ENCODE measurements at places on chromosomes 11 and 22.

DNA sequence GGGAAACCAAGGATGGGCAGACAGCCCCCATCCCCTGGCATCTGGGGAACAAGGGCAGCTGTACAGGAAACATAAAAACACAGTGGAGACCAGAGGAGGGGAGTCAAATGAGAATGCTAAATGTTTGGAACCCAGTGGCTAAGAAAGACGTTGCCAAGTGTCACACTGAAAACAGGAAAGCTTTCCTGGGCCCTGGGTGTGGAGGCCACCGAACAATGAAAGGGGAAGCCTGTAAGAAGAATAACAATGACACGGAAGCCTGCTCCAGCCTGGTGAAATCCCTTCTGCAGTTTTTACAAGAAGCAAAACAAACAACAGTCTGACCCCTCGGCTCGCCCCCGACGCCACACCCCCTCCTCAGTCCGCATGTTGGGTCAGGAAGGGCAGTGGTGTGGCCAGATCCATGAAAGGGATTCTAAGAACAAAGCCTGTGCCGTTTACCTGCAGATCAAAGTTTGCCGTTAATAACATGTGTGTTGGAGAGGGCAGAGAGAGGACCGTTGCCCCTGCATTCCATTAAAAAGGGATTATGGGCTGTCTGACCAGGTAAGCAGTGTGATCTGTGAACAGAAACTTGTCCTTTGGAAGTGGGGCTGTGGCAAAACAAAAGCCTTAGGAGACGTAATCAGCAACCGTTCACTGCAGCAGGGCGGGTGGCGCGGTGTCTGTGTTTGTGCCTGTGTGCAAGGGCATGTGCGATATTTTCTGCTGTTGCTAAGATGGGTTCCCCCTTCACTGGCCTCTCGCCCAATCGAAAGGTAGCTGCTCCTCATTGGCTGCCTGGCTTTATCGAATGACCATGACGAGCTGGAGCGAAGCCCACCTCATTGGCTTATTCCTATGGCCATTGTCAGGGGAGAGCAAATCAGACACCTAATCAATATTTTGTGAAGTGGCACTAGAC, 113.7 kb upstream of the BLID start:
- DNase-seq = no peak

DNA sequence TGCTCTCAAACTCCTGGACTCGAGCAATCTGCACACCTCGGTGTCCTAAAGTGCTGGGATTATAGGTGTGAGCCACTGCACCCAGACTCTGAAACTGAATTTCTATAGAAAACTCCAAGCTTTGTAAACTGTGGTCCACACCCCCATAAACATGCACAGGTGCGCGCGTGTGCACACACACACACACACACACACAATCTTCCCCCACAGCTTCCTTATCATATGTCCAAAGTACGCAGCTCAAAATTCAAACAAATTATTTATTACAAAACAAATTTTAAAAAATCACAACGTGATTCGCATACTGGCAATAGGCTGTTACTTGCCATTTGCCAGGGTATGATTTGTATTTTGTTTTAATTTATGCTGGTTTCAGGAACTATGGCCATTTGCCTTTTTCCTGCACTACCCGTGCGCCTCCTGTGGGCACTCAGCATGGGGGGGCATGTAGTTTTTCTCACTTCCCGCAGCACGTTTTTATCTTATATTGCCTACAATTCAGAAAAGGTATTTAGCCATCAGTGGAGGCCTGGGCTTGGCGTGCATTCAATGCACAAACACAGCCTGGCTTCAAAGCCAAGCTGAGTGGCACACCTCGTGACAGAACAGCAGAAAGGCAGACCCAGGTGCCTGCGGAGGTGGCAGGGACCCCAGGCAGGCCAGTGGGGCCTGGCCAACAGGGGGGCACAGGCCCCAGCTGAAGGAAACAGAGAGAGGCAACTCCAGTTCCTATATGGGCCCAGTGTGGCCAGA, 10.8 kb upstream of the SNX32 start:
- no peak for DNase-seq

DNA sequence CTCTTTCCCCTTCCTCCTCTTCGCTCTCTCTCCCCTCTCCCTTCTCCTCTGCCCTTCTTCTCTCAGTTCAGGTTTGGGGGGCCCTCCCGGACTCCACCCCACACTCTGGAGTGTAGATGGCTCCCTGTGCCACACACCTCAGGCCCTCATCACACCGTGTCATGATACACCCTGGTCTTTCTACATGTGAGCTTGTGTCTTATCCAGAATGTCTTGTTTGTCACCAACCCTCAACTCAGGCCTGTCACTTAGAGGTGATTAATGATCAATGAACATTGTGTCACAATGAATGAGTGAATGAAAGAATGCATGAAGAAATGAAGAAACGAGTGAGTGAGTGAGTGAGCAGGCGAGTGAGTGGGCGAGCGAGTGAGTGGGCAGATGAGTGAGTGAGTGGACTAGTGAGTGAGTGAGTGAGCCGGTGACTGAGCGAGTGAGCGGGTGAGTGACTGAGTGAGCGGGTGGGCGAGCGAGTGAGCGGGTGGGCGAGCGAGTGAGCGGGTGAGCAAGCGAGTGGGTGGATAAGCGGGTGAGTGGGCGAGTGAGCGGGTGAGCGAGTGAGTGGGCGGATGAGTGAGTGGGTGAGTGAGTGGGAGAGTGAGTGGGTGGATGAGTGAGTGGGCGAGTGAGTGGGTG, 33.8 kb downstream of the CAPN1 start:
- no peak for DNase-seq

- DNase-seq = no peak
Measured at GRCh38 chr11:47508240-47508957, 44.5 kb downstream of the CELF1 start.

DNA sequence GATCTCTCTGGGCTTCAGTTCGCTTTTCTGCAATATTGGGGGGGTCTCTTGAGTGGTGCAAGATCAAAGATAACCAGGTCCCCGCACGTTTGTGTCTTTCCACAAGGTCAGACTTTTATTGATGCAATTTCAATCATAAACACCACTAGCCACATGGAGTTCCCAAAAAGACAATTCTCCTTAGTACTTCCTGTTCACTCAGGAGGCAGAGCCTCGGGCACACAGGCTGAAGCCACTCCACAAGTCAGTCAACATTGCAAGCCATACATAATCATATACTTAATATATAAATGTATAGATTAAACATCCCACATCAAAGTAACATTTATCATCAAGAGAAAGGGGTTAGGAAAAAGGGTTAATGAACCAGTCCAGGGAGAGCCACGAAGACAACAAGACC, 12.0 kb downstream of the ST14 start:
- DNase-seq = no peak

- DNase-seq = peak; percentile 54
Measured at GRCh38 chr22:35301372-35301874, 1.7 kb downstream of the TOM1 start.

DNA sequence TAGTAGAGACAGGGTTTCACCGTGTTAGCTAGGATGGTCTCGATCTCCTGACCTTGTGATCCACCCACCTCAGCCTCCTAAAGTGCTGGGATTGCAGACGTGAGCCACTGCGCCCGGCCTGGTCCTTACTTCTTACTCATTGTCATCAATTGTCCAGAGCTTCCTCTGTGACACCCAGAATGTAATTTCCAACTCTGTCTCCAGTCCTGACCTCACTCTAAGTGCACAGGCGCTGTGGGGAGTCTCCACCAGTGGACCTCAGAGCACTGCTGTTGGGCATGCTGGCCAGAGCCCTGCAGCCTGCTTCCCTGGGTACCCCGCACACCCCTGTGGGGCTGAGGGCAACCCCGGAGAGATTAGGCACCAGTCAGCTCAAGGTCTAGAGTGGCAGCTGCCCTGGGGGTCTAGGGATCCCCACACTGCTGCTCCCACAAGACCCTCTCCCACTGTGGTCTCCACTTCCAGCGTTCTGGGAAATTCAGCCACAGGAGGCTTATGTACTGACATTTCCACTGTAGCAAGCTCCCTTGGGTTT, 1140.3 kb downstream of the TBC1D22A start:
- no peak for DNase-seq

DNA sequence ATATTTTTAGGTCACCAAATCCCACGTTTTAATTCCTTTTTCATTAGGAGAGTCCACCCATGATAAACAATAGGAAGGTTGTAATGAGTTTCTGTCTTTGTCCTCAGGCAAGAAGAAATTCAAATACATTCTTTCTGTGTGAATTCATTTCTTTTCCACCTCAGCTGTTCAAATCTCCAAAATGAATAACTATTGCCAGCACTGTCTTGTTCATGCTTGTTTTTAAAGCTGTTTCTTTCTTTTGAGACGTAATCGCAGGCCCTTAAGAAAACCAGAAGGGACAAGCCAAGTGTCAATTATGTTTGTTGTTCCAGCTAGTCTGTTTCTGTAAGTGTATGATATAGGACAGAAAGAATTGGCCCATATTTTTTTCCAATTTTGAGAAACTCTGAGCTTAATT, 20.2 kb downstream of the MMP27 start:
- no peak for DNase-seq

DNA sequence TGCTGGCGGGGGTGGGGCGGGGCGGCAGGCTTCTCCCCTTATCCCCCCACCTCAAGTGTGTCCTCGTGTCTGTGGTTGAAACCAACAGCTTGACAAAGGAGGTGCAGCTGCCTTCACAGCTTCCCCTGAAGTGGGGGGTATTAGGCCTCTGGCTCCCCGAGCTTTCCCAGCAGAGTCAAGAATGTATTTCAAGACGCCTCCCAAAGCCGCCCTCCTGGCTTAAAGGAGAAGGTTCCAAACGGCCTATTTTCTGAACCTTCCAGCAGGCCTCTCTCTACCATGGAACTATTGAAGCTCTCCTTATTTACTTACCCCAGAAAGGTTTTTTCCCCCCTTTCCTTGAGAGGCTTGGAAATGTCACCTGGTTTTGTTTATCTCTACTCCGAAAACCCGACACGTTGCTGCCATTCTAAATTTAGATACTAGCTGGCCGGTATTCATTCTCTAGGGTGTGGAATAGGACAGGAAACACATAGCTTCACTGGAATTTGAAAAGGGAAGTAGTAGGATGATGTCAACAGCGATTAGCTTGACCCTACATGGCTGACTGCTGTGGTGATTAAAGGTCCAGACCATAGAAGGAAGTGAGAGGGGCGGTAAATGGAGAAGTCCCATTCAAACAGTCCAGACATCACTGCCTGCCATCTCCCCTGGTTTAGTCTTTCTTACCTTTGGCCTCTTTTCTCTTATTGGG, 671 bp upstream of the PICALM start:
- DNase-seq = peak; percentile 99
